ENCODE measurements at places on chromosomes 16 and 17. TPM values are rescaled to one million over a fixed set of nuclear protein-coding genes. Genes with fewer than 3 reads are reported as not detected.

PLCD3 gene
- 8.2 TPM for total RNA-seq

WFIKKN1 gene
- total RNA-seq = 0.04 TPM

P2RX1 gene
- total RNA-seq = not detected

CTRB1 gene
- total RNA-seq = not detected

IL34 gene
- total RNA-seq = 0.61 TPM

ANKFN1 gene
- 1.0 TPM for total RNA-seq

FSCN2 gene
- total RNA-seq = 0.43 TPM

- H3K4me1 ChIP-seq = 0 out of 2 replicates have a peak, but pooled peaks cover under 1% of the 10 kb centered on the region
- no peaks in the 10 kb centered on the region for H3K36me3 ChIP-seq
- H3K27me3 ChIP-seq = no peaks in the 10 kb centered on the region
- H3K27ac ChIP-seq = no peak overlapping the region
Observed at GRCh38 chr17:34974179-34974578, 6.1 kb upstream of the LIG3 start.

GRCh38 chr17:73985466-73986015, 217.9 kb upstream of the RPL38 start:
- H3K27ac ChIP-seq = no peak overlapping the region
- H3K4me1 ChIP-seq = peaks cover 12% of the 10 kb centered on the region
- H3K27me3 ChIP-seq = no peaks in the 10 kb centered on the region
- H3K36me3 ChIP-seq = no peaks in the 10 kb centered on the region
- no peak overlapping the region for H3K4me3 ChIP-seq
- DNase-seq = no peak

- no peaks in the 10 kb centered on the region for H3K36me3 ChIP-seq
- peak; percentile 78 for DNase-seq
- no peaks in the 10 kb centered on the region for H3K27me3 ChIP-seq
- peaks cover 9% of the 10 kb centered on the region for H3K4me1 ChIP-seq
- H3K4me3 ChIP-seq = no peak overlapping the region
Observed at GRCh38 chr17:43702637-43703036, 40.9 kb upstream of the MEOX1 start.

- no peak for DNase-seq
- no peak overlapping the region for H3K4me3 ChIP-seq
- H3K36me3 ChIP-seq = no peaks in the 10 kb centered on the region
- H3K27ac ChIP-seq = no peak overlapping the region
Observed at GRCh38 chr17:67022451-67022810, 21.9 kb upstream of the CACNG1 start.

GRCh38 chr16:5026664-5027063, 7.1 kb downstream of the NAGPA start:
- no peaks in the 10 kb centered on the region for H3K36me3 ChIP-seq
- H3K27ac ChIP-seq = no peak overlapping the region
- H3K4me1 ChIP-seq = no peaks in the 10 kb centered on the region

DNA sequence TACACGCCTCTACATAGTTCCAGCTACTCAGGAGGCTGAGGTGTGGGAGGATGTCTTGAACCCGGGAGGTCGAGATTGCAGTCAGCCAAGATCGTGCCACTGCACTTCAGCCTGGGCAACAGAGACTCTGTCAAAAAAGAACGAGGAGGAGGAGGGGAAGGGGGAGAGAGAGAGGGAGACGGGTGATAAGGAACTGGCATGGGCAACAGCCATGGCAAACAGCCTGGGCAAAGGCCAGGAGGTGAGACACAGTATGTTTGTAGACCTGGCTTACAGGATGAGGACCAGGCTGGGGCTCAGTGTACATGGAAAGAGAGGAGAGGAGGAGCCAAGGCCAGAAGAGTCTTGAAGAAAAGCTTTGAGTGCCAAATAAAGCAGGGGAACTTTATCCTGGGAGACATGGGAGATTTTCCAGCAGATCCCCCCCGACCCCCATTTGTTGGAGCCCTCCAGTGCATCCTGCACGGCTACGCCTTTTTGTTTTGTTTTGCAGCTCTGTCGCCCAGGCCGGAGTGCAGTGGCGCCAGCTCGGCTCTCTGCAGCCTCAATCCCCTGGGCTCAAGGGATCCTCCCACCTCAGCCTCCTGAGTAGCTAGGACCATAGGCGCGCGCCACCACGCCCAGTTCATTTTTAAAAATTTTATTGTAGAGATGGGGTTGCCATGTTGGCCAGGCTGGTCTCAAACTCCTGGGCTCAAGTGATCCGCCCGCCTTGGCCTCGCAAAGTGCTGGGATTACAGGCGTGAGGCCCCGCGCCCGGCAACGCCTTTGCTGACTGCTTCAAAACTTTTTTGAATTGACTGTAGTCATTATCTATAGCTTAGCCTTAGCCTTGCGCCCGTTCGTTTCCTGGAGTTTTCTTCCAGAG, 1.3 kb upstream of the ALKBH5 start:
- peak overlapping the region; percentile 77 for H3K4me3 ChIP-seq
- peaks cover 21% of the 10 kb centered on the region for H3K4me1 ChIP-seq
- no peaks in the 10 kb centered on the region for H3K27me3 ChIP-seq
- peaks cover 15% of the 10 kb centered on the region for H3K36me3 ChIP-seq
- peak overlapping the region; percentile 94 for H3K27ac ChIP-seq

DNA sequence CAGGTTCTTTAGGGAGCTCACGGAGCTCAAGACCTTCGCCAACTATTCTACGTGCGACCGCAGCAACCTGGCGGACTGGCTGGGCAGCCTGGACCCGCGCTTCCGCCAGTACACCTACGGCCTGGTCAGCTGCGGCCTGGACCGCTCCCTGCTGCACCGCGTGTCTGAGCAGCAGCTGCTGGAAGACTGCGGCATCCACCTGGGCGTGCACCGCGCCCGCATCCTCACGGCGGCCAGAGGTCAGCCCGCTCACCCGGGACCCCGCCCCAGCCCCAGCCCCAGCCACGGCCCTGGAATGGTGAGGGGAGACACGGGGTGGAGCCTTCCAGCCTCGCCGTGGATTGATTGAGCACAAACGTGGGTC, 13.5 kb downstream of the SARM1 start:
- no peaks in the 10 kb centered on the region for H3K4me1 ChIP-seq
- H3K27me3 ChIP-seq = no peaks in the 10 kb centered on the region
- H3K4me3 ChIP-seq = no peak overlapping the region
- peaks cover 14% of the 10 kb centered on the region for H3K36me3 ChIP-seq

- no peaks in the 10 kb centered on the region for H3K27me3 ChIP-seq
- no peak overlapping the region for H3K4me3 ChIP-seq
- no peaks in the 10 kb centered on the region for H3K36me3 ChIP-seq
- H3K27ac ChIP-seq = no peak overlapping the region
Observed at GRCh38 chr17:50584116-50584515, 23.6 kb downstream of the CACNA1G start.

DNA sequence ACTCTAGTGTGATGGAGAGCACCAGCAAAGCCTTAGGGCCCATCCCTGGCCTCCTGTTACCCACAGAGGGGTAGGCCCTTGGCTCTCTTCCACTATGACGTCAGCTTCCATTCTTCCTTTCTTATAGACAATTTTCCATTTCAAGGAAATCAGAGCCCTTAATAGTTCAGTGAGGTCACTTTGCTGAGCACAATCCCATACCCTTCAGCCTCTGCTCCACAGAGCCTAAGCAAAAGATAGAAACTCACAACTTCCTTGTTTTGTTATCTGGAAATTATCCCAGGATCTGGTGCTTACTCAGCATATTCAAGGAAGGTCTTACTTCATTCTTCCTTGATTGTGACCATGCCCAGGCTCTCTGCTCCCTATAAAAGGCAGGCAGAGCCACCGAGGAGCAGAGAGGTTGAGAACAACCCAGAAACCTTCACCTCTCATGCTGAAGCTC, at the start of gene CCL8:
CCL8 (plus strand) TSS at position 397 of the 445 bp plus-strand sequence. CDS start 67 bp downstream, outside the sequence.
- no peak within 1 kb of the TSS for H3K27ac ChIP-seq
- 0 out of 2 replicates have a peak, but pooled peaks cover 8% of the 10 kb centered on the region for H3K27me3 ChIP-seq
- H3K36me3 ChIP-seq = no peaks in the 10 kb centered on the region
- DNase-seq = no peak
- no peaks in the 10 kb centered on the region for H3K4me1 ChIP-seq

DNA sequence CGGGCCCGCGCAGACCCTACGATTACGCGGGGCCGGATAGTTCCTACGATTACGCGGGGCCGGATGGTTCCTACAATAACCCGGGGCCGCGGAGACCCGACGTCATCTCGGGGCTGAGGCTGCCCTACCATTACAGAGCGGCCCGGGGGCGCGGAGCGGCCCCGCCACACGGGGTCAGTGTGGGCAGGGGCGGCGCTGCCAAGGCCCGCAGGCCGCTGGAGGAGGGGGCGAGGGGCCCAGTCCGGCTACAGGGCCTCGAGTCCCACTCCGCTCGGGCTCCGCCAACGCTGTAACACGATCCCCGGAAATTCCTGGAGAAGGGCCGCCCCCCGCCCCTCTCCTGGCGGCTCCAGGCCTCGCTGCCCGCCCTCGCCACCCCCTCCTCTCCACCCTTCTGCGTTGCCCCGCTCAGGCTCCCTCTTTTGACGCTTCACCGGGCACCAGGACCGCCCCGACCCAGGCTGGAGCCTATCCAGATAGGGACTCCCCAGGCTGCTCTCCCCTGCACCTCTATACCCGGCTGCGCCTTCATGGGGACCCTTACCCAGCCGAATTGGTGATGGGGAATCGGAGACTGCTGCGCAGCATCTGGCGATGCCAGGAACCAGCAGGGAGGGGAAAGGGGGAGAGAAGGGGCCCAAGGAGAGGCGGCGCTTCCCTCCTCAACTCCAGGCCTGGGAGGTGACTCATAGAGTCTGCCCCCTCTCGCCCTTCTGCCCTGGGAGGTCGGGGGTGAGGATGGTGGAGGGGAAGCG, at the start of gene RAB34:
RAB34 (minus strand) TSS at position 291 of the 755 bp plus-strand sequence. CDS start 602 bp downstream, outside the sequence.
- H3K27ac ChIP-seq = peak within 1 kb of the TSS; percentile 89
- H3K4me1 ChIP-seq = peaks cover 16% of the 10 kb centered on the region
- H3K36me3 ChIP-seq = peaks cover 50% of the 10 kb centered on the region
- DNase-seq = peak; percentile 96
